ENCODE measurements at places on chromosomes 3 and 15.
A peak's percentile ranks its signal among the peaks of the same experiment; 100 is the strongest.

- DNase-seq = peak; percentile 92
These were observed 3.2 kb downstream of the PTPRG start for GRCh38 chr3:61564395-61565059.

DNA sequence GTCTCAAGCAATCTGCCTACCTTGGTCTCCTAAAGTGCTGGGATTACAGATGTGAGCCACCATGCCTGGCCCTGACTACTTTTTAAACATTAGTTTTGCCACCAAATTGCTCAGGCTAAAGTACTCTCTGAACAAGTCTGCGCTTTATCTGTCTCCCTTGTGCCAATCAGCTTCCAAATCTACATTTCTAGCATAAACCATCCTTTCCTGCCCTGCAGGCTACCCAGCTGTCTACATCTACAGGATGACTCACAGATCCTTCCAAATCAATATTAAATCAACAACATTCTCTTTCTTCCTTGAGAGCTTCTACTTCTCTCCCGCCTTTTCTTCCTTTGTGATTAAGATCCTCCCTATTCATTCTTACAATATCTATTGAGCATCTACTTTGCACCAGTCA is 16.0 kb upstream of the ATOSA start:
- no peak for DNase-seq

GRCh38 chr3:177013681-177014280 is 183.5 kb downstream of the TBL1XR1 start:
- no peak for DNase-seq

GRCh38 chr3:308597-309321 is 112.2 kb downstream of the CHL1 start:
- DNase-seq = no peak

DNA sequence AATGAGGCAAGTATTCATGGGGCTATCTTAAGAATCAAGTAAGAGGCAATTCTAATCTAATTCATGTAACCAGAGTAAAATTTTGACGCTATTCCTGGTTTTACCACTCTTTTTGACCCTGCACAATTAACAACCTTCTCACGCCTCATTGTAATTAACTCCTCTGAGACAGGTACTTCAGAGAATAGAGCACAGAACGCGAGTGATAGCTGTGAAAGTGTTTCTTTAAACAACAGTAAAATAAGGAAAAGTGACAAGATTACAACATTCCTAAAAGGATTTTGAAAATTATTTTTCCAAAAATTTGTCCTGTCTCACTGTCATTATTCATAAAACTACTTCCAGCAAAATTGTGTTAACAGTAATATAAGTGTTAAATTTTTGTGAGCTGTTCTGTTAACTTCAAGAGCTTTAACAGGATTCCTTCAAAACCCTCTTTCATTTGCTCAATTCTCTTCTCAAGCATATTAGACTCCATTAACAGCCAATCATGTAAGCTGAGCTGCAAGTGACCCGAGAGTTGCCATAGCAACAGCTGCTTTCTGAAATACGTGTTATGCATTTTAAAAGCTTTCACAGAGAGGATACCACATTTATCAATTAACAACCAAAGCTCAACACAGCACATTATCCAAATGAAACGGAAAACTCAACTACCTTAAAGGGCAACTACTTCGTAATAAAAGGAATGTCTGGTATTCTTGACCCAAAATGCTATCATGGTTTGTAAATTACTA is 93.1 kb downstream of the STAG1 start:
- DNase-seq = no peak

- DNase-seq = no peak
These were observed 23.7 kb downstream of the CEP19 start for GRCh38 chr3:196688349-196688748.

DNA sequence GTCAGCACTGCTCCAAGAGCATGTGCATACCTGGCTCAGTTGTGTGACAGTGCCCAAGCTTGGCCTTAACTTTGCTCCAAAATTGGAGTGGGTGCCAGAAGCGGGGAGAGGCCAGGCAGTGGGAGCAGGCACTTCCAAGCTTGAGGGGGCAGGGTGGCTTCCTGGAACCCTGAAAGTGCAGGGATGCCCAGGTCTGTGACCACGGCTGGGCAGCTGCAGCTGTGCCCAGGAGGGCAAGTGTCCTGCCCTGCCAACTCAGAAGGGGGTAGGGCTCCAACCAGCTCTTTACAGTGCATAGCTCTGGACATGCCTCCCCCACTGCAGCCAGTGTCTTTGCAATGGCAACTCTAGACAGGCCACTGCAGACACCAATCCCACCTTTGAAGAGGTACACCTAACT is 478.6 kb downstream of the OTOL1 start:
- DNase-seq = no peak

DNA sequence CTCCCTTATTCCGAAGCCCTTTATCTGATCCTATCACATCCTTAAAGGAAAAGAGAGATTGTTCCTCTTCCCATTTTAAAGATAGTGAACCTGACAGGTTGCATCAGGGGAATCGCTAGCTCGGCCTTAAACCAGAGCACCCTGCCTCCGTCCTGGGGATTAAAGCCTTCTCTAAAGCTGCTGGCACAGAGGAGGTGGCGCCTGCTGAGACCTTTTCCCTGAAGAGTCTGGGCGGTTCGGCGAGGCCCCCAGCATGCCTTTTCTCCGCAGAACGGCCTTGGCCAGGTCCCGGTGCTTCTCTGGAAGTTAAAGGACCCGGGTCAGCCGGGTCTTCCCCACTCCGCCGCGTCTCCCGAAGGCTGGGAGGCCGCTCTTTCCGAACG is 593 bp downstream of the FAM219B start:
- peak; percentile 63 for DNase-seq

- DNase-seq = no peak
These were observed 173.5 kb downstream of the TNIK start for GRCh38 chr3:171286580-171287249.

GRCh38 chr3:196175722-196176121 is 35.5 kb downstream of the ZDHHC19 start:
- no peak for DNase-seq
